ENCODE measurements at places on chromosomes 12 and 14.

- DNase-seq = no peak
Observed at GRCh38 chr12:40137252-40137651, 31.4 kb upstream of the SLC2A13 start.

- no peak for DNase-seq
Observed at GRCh38 chr12:66375560-66375959, 73.3 kb downstream of the HELB start.

GRCh38 chr14:76832503-76832988, 6.3 kb downstream of the LRRC74A start:
- no peak for DNase-seq

- peak; percentile 37 for DNase-seq
Observed at GRCh38 chr12:26113181-26113654, 11.6 kb downstream of the BHLHE41 start.

- DNase-seq = peak; percentile 75
Observed at GRCh38 chr12:124705545-124706138, 138.2 kb upstream of the NCOR2 start.

DNA sequence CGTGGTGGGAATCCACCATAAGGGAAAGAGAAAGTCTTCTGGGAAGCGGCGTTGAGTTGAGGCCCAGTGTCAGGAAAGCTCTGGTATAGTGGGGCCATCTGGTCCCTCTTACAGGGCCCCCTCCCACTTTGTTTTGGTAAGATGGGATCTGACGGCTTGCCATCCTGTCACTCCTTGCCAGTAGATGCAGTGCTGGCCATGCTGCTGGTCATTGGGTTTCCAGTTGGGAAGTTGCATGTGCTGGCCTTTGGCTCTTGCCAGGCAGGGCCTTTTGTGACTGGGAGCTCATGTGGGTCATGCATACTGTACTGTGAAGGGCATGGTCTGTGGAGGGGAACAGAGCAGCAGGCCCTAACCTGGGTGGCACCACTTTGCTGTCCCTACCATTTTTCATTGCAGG, 3.8 kb downstream of the TRAF3 start:
- DNase-seq = no peak

DNA sequence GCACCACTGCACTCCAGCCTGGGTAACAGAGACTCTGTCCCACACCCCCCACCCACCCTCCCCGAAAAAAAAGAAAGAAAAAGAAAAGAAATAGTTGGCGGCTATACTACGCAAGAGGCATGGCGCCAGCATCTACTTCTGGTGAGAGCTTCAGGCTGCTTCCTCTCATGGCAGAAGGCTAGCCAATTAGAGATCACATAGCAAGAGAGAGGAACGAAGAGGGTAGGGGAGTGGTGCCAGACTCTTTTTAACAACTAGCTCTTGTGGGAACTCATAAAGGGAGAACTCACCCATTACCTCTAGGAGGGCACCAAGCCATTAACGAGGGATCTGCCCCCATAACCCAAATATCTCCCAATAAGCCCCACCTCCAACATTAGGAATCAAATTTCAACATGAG, 6.2 kb downstream of the DENND5B start:
- no peak for DNase-seq

GRCh38 chr12:67152451-67152850, 116.7 kb upstream of the CAND1 start:
- DNase-seq = no peak

- DNase-seq = no peak
Observed at GRCh38 chr14:32524609-32525375, 195.7 kb downstream of the AKAP6 start.

GRCh38 chr14:28577711-28578131, 188.9 kb upstream of the FOXG1 start:
- DNase-seq = no peak

- DNase-seq = no peak
Observed at GRCh38 chr12:44379831-44380230, 496.3 kb downstream of the NELL2 start.

DNA sequence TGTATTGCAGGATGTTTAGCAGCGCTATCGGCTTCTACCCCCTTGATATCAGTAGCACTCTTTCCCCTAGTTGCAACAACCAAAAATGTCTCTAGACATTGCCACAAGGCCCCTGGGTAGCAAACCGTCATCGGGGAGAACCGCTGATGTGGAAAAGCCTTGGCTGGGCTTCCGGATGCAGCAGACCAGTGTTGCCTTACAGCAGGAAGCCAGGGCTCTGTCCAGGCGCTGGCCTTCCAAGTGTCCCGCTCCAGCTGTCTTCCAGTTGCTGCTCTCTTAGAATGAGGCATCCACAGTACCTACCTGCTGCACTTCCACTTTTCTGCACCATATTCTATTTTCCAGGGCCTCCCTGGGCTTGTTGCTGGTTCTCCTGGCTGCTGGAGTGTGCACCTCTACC, 22.6 kb upstream of the SLC10A1 start:
- DNase-seq = peak; percentile 39

- no peak for DNase-seq
Observed at GRCh38 chr12:90120627-90121026, 412.0 kb upstream of the ATP2B1 start.

DNA sequence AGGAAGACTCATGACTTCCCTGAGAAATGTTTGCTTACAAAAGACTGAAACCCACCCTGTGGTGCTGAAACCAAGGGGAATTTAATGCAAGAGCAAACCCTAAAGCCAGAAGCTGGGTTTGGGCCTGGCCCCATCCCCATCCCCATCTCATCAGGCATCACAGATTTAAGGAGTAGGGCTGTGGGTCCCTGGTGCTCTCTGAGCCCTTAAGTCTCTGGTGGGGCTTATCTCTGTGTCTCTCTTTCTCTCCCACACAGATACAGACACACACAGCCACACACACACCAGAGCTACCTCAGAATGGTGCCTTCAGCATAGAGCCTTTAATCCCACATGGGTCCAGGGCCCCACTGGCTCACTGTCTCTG, 237.1 kb downstream of the SLC41A2 start:
- no peak for DNase-seq

DNA sequence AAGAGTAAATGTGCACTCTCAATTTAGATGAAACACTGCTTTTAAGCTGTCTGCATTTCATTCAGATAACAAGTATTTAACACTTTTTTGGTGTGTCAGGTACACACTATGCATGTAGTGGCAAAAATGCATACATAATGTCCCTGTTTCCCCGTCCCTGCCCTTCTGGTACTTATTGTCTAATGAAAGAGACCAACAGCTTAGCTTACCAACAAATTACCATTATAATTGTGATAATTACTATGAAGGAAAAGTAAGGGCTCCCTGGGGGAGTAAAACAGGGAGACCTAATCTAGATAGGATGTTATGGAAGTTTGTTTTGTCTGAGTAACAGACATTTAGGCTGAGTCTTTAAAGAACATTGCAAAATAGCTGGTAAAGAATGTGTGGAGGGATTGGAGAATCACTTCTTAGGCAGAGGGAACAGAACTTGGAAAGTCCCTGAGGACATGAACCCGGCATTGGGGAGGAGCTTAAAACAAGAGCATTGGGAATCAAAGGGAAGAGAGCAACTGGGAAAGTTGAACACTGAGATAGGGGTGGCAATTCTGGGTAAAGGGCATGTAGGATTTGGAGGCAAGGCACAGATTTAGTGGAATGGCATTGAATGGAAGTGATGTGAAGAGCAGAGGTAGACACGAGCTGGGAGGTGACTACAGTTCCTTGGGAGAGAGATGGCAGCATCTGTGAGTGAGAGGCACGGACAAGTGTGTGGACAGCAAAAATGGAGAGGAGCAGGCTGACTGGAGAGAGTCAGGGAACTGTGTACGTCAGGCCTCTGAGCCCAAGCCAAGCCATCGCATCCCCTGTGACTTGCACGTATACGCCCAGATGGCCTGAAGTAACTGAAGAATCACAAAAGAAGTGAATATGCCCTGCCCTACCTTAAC, 181.6 kb downstream of the GRIP1 start:
- no peak for DNase-seq

GRCh38 chr12:83016218-83016835, 329.6 kb downstream of the TMTC2 start:
- DNase-seq = peak; percentile 34

DNA sequence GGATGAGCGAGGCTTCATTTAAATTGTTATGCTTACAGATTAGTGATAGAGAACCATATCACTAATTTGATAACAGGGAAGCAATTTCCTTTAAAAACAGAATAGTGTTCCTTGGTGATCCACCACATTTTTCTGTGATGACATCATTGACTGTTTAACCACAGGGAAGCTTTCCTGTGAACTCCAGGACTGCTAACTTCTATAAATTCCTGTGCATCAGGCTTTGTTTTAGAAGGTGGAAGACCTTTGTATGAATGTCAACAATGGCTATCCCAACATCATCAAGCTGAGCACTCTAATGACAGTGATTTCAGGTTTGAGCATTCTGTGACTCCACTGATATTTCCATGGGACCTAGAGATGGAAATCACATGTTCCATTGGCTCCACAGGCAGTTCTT, 177.1 kb downstream of the RMST start:
- no peak for DNase-seq

DNA sequence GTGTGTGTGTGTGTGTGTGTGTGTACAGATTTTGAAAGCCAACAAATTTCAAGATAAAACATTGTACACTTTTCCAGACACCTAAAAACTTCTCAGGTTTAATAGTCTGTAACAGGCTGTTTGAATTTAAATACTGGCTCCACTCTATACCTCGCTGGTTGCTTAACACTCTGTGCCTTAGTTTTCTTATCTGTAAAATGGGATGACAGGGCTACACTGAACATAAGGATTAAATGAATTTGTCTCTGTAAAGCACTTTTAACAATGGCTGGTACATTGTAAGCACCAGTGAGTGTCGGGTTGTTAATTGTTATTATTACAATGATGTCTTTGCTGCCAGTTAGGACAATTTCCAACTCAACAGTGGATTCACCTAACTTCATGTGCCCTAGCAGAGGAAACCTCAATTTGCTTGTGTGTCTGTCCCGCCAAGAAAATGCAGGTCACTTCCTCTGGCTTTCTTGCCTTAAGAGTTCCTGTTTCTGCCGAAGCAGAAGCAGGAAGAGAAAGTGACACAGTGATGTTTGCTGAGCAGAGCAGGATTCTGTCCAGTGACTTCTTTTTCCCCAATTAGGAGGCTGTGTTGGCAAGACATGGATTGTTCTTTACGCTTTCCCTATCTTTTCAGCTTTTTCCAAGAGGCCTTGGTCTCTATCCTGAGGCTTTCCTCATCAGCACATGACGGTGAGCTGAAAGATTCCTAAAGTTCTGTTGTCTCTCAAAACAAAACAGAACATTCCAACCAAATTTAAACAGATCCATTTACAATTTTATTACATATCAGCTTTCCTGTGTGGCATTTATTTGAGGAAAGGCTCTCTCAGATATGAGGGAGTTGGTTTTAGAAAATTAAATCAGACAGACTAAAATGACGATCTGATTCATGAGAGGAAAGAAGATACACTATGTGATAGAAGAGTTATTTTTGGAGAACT, 154.1 kb upstream of the ATP2B1 start:
- DNase-seq = no peak

GRCh38 chr14:36915081-36915480, 253.4 kb downstream of the PAX9 start:
- DNase-seq = no peak

GRCh38 chr14:39102265-39102968, 618 bp downstream of the SEC23A start:
- peak; percentile 83 for DNase-seq

DNA sequence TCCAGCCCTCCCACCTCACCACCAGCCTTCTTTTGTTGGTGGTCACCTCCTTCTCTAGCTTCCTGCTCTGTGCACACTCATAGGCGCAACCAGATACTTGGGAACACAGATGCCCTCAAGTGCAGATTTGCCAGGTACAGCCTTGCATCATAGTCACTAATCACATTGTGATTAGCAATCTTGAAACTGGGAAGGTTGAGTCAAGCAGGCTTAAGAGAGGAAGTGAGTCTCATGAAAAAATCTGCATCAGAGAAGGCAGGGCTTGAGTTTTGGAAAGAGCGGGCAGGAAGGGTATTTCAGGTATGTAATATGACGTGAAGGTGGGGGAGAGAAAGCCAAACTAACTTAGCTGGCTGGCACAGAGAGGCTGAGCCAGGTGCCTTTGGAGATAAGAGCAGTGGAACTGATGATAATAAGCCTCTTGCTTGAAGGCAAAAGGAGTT, 2.7 kb upstream of the RABGGTA start:
- DNase-seq = no peak

- no peak for DNase-seq
Observed at GRCh38 chr14:99249389-99249788, 22.6 kb downstream of the BCL11B start.
